ENCODE measurements at places on chromosomes 6 and 20.
A peak's percentile ranks its signal among the peaks of the same experiment; 100 is the strongest.

- DNase-seq, result peak; percentile 90
Measured at GRCh38 chr20:13995086-13995665, at the start of gene MACROD2. Gene MACROD2, plus strand, starts transcription at chr20:13995516.

- peak; percentile 95 for DNase-seq
Measured at GRCh38 chr20:40339661-40340449, 349.2 kb downstream of the MAFB start.

DNA sequence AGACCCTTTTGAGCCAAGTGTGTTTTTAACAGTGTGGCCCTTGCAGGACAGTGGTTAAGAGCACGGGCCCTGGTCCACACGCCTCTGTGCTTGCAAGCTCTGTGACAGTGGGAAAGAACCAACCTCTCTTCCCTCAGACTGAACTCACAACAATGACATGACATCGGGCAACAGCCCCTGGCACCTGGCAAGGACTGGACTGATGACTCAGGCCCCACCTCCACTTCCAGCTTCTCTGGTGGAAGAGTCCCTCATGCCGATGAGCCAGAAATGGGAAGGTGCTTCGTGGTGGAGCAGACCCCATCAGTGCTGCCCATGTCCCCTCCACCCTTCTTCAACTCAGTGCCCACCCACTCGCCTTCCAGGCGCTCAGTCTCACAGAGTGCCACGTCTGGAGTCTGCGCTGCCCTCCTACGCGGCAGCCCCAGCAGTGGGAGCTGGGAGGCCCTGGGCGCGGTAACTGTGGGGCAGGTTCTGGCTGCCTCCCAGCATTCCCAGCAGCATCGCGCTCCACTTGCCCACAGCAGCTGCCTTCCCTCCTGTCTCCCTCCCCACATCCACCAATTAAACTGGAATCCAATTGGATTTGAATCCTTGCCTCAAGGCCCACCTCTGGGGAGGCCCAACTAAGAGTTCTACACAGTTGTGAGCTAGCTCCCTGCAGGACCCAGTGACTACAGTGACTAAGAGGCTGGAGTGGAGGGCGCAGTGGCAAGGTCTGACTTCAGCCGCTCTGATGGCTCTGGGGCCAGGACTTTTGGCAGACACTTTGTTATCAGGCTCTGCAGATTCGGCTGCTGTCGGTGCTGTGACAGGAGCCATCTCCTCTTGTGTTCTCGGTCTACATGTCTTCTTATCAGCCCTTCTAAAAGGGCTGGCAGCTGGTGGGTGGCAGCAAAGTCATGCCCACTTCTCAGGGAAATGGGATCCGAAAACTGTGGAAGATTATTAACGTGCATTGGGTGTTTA is 156.8 kb upstream of the MLN start:
- DNase-seq, result no peak

- no peak for DNase-seq
Measured at GRCh38 chr20:49228676-49229075, 9.5 kb downstream of the DDX27 start.

- no peak for DNase-seq
Measured at GRCh38 chr6:156451726-156452125, 325.5 kb upstream of the ARID1B start.

DNA sequence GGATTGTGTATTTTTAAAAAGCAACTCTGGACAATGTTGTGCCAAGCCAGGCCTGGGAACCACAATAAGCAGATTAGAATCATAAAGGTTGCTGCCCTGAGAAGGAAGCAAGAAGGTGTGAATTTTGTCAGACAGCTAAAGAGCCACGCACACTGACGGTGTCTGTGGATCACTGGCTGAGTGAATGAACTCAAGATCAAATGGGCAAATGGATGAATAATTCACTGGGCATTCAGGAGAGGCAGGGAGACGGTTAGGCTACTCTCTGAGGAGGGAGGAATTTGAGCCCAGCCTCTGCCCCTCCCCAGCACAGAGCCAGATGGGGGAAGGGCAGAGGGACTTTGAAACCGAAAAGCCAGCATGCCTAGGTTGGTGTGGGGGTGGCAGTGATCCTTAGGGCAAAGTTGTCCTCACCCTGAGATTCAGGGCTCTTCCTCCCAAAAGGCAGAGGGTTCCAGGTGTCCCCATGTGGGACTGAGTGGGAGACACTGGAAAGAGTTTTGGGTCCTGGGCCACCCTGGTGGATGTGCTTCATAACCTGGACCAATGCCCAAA is 19.5 kb upstream of the SLC22A7 start:
- no peak for DNase-seq

DNA sequence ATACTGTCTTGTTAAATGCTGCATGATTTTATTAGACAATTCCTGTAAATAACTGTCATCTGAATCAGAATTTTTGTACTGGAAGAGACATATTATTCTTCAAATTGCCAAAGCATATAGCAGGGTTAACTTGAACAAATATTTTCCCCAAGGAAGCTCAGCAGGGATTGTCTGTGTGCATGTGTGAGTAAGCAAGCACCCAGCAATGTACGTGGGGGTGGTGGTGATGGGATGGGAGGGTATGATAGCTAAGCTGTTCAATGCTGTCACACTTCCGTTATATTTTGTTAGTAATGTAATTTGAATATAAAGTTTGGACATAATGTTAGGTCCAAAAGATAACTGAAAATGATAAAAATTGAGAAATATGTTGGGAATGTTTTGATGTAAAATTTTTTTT is 118.1 kb downstream of the MYB start:
- no peak for DNase-seq

Measured in suppressor macrophage treated with lipopolysaccharide for 4 hours (primary cell).